ENCODE measurements at places on chromosomes 11 and 22.
A peak's percentile ranks its signal among the peaks of the same experiment; 100 is the strongest.

DNA sequence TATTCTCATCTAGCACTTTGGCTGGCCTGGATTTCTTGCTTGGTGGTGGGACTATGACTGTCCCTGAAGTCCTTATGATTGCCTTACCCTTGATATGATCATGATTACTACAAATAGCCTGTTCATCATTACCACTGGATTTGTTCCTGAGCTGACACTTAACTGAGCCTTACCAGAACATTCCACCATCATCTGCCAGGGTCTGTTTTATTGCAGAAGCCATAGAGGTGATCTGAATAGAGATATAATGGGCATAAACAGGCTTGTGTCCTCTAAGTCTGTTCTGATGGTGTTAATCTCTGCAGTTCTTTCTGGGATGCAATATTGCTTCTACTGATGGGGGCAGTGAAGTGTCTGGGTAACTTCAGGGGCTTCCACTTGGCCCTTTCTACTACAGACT is 12.4 kb upstream of the ALG8 start:
- no peak for DNase-seq

DNA sequence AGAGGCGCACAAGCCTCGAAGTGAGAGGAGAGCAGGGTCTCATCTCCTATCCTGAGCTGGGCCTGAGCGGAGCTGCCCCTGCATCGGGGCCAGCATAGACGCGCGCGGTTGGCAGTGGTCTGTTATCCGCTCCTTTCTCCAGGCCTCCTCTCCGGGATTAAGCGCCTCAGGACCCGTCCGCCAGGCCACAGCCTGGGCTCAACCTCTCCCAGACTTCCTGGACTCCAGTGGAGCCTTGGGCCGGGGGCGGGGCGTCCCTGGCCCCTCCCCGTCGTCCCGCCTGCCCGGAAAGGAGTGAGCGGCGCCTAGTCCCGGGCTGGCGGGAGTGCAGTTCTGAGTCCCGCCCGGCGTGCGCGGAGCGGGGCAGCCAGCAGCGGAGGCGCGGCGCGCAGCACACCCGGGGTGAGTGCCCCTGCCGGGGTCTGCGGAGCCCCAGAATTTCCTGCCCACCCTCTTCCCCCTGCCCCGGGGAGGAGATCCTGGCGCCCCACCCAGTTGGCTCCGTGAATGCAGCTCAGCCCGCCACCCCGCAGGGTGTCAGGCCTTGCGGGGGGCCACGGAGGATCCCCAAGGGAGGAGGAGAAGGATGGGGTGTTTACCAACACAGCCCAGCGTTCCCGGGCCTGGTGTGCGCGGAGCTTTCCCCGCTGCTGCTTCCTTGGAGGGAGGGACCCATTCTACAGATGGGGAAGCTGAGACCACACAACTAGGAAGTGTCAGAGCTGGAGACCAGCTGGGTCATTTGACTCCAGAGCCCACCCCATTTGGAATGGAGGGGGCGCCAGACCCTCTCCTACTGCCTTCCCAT is at the start of gene TCIRG1:
TSS of gene TCIRG1 (plus strand) at position 308 of the 808 bp plus-strand sequence. CDS start 2,247 bp downstream, outside the sequence.
- peak; percentile 64 for DNase-seq

GRCh38 chr11:114236829-114237228 is 59.4 kb upstream of the NNMT start:
- no peak for DNase-seq

DNA sequence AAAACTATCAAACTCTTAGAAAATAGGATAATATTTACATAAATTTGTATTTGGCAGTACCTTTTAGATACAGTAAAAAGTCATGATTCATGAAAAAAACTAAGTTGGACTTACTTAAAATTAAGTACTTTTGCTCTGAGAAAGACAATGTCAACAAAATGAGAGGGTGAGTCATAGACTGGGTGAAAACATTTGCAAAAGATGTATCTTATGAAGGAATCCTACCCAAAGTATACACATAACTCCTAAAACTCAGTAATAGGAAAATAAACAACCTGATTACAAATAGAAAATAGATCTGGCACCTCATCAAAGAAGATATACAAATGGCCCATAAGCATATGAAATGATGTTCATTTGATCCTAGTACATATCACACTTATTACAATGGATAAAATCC is 1154.6 kb downstream of the JRKL start:
- no peak for DNase-seq

DNA sequence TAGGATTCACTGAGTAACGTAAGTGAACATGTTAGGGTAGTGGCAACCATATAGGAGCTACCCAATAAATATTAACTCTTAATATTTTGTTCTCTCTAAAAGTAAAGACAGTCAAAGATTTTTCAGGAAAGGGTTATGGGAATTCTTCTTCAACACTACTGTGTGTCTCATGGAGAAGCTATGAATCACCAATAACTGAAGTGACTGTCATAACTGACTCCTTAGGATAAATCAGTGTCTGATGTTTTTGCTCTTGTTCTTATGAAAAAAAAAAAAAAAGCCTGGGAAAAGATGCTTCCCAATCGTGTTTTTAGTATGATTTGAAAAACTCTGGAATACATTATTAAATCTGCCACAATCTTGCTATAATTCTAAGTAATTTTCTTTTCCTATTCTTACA is 111.2 kb upstream of the CEP126 start:
- no peak for DNase-seq

- no peak for DNase-seq
These were observed at the start of gene ASCL2 for GRCh38 chr11:2270322-2271076. Gene ASCL2, minus strand, starts transcription at chr11:2270588. Its CDS starts 256 bp downstream, at chr11:2270332.

GRCh38 chr22:44329179-44329796 is 16.5 kb upstream of the SHISAL1 start:
- DNase-seq = no peak

DNA sequence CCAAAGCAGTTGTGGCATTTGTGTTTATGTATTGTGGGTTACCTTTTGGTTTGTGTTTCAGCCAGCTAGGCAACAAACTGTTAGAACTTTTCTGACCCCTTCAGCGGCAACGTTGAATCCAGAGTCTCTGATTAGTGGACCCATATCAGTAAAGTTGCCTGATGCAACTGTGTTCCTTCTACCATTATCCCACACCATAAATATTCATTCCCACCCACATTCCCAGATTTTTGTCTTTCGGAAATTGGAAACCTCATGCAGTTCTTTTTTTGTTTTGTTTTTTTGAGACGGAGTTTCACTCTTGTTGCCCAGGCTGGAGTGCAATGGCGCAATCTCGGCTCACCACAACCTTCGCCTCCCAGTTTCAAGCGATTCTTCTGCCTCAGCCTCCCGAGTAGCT is 30.7 kb upstream of the RBX1 start:
- DNase-seq = no peak

GRCh38 chr22:32044477-32044876 is 1.4 kb downstream of the SLC5A1 start:
- no peak for DNase-seq

GRCh38 chr11:84721561-84721961 is 905.6 kb downstream of the DLG2 start:
- DNase-seq = no peak

DNA sequence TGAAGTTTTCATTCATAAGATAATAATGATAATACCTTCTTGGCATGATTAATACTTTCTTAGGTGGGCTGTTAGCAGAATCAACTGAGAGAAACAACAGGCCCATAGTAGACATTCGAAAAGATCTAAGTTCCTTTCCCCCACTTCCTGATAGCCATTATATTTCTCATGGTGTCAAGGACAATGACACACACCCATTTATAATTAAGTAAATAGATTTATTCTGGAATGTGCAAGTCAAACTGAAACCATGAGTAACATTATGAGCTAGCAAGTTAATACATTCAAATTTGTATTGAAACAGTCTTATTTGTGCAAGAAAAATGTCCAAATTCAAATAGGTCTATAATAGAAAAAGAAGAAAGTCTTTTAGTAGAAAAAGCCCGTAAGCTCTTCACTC is 301.1 kb downstream of the GUCY1A2 start:
- DNase-seq = no peak

GRCh38 chr22:20129747-20130014 is 1.9 kb upstream of the ZDHHC8 start:
- no peak for DNase-seq

DNA sequence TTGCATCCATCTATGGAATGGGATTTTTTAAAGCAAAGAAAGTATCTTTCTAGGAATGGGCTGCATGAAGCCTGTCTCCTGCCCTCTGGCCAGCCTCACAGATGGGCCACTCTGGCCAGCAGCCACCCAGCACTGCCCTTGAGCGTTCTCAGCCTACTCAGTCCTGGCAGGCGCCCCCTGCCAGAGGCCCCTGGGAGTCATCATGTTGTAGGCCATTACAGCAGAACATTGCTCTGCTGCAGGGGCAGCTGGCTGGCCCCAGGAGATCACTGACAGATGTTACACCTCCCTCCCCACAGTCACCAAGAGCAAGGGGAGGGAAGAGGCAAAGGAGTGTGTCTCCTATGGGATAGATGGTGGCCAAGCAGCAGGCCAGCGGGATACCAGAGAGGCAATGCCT is 363.7 kb downstream of the NXPE2 start:
- no peak for DNase-seq

DNA sequence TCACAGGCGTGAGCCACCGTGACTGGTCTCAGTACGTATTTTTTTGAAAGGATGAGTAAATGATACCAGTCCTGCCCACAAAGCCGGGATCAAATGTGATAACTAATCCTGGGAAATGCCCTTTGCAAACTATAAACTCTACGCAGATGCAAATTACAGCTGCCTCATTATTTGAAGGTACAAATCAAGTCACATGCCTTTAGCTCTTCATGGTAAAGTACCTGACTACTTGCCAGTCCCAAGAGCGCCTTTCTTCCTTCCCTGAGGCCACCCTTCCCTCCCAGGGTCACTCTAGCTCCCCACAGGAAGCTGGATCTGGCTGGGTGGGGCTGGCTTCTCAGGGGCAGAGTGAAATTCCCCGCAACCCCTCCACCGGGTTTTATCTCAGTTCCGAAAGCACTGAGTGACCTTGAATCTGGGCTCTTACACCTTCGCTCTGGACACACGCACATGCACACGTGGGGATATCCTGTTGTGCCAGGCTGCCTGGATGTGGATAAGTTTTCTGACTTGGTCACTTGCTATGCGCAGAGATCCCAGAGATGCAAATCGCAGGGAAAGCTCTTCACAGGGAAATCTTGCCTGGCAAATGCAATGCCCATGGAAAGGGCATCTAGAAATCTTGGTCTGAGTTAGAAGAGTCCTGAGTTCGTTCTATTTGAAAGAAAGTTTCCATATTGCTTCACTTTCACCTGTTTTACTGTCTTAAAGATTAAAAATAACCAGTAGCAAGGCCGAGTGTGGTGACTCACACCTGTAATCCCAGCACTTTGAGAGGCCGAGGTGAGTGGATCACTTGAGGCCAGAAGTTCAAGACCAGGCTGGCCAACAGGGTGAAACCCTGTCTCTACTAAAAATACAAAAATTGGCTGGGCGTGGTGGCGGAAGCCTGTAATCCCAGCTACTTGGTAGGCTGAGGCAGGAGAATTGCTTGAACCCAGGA is 8.5 kb downstream of the A4GALT start:
- no peak for DNase-seq

DNA sequence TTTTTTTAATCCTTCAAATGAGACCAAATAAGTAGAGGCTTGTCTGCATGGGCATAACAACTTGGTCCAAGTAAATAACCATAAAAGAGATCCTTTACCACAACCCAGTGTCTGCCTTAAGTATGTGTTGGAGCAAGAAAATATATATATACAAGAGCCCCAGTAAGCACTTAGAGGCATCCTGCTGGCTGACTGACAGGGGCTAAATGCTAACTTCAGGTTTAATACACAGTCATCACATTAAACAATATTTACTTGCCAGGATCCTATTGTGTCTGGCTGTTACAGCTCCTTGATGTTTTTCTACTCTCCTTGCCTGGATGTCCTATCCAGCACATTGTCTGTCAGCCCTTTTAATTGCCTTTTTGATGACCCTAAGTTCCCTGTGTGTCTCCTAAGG is 37.5 kb upstream of the MMP20 start:
- DNase-seq = no peak

DNA sequence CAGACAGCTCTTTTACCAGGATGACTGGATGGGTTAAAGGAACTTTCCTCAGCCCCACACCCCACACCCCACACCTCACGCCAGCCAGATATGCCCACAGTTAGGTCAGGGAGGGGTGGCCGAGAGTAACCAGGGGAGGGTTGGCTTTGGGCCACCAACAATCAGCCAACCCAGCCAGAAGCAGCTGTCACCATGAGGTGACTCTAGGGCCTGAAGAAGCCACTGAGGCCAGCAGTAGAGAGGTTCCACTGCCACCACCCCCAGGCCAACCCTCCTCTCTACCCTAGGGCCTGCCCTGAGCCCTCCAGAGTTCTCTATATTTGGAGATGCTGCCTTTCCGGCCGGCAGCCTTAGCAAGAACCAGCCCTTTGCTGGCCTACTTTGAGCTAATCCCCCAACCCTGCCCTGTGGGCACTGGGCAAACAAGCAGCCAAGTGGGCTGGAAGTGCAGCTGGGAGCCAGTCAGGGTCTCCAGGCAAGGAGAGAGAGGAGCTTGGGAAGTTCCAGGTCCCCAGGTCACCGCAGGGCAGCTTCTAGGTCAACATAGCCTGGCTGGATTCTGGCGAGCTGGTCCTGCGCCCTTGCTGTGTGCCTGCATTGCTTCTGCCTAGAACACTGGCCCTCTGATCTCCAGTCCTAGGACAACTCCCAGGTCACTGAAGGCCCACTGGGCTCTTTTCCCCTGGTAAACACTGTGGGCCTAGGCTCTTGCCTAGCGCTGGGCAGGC is 12.0 kb upstream of the SYT8 start:
- no peak for DNase-seq

DNA sequence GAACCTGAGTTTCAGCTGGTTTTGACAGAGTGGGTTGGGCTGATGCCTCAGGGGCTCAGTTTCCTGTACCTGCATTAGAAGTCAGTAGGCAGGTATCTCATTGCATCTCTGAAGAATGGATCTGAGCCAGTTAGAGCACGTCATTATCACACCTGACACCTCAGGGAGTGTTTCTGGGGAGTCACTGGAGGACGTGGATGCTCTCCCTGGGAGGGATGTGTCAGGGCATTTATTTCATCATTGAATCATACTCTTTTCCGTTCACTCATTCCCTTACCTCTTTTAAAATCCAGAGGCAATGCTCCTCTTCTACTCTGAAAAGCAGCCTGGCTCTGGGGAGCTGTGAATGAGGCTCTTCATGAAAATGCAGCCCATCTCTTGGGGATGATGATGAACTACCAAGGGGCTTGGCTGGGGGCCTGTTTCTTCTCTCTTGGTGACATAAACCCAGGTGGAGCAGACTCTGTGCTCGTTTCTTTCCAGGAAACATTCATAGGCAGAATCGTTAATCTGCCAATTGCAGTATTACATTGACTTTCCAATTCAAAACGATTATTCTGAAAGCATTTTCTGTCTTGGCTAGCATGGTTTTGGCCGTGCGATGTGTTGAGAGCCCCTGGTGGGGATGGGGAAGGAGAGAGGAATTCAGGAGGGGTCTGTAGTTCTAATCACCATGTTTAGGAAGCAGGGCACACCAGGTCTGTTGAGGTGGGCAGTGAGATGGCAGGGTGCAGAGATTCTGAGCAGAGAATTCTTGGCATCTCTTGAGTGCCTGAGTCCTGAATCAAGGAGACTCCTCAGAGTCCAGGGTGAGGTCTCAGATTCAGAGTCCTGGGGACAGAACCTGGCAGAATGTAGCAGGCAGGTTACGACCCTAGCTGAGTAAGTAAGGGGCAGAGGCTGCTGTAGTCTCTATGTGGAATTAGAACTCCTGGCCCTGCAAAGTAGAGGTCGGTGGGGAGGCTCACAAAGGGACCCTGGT is 12.6 kb downstream of the PARVA start:
- no peak for DNase-seq

- DNase-seq = no peak
These were observed 1.2 kb downstream of the DYNC2H1 start for GRCh38 chr11:103110391-103110790.

GRCh38 chr11:60170566-60170965 is 12.3 kb downstream of the MS4A6A start:
- DNase-seq = no peak

- no peak for DNase-seq
These were observed 88.3 kb upstream of the MTMR2 start for GRCh38 chr11:96012086-96012824.

GRCh38 chr11:27352781-27353180 is 10.2 kb downstream of the CCDC34 start:
- DNase-seq = no peak
